ENCODE measurements at places on chromosomes 5 and 9.

DNA sequence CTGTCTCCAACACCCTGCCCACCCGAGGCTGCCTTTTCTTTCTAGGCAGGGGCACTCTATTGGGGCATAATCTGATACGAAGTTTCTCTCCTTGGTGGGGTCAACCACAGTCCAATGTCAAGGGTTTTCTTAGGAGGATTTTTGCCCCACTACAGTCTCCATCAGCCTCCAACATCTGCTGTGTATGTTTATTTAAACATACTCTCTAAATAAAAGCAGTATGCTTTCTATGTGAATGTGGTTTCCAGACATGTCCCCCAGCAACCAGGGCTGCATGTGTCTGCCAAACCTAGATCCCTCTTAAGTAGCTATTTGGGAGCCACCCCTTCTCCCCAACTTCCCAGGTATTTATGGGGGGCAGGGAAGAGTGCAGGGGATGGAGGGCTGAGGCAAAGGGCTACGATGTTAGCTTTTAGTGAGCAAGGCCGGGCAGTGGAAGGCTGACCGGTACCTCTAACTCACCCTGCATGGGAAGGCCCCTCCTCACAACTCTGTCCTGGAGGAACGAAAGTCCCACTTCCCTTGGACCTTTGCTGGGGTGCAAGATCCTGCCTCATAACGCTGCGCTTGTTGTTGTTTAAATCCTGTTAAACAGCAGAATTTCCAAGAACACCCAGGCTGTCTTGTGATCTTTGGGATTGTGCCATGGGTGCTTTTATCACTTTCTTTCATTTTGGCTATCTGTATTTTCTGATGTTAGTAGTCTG, 75.4 kb downstream of the NREP start:
- no peak for DNase-seq

DNA sequence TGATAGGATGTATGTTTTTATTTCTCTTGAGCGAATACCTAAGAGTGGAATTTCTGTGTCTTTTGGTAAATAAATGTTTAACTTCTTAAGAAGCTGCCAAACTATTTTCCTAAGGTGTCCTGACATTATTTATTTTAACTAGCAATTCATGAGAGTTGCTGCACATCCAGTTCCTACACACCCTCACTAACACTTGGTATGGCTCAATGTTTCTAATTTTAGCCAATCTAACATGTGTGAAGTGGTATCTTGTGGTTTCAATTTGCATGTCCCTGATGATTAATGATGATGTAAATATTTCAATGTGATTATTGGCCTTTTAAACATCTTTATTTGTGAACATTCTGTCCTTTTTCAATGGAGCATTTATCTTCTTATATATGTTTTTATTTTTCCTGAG, 2095.5 kb upstream of the C9orf72 start:
- DNase-seq = no peak

GRCh38 chr9:38227656-38228055, 158.6 kb upstream of the SHB start:
- no peak for DNase-seq

DNA sequence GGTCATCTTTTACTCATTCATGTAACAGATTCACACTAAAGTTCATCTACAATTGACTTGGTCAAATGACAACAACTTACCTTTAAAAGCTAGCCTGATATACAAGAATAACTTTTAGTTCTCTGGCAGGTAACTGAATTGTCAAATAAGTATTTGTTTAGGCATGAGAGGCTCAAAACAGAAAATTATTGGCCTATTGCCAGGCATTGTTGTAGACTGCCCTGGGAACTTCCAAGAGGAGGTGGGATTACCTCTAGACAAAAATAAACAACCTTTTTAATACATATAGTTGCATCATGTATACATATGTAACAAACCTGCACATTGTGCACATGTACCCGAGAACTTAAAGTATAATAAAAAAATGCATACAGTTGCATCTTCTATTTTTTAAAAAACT, 18.2 kb upstream of the SLCO4C1 start:
- DNase-seq = no peak

- no peak for DNase-seq
Measured at GRCh38 chr9:12812710-12813109, 37.9 kb downstream of the LURAP1L start.

DNA sequence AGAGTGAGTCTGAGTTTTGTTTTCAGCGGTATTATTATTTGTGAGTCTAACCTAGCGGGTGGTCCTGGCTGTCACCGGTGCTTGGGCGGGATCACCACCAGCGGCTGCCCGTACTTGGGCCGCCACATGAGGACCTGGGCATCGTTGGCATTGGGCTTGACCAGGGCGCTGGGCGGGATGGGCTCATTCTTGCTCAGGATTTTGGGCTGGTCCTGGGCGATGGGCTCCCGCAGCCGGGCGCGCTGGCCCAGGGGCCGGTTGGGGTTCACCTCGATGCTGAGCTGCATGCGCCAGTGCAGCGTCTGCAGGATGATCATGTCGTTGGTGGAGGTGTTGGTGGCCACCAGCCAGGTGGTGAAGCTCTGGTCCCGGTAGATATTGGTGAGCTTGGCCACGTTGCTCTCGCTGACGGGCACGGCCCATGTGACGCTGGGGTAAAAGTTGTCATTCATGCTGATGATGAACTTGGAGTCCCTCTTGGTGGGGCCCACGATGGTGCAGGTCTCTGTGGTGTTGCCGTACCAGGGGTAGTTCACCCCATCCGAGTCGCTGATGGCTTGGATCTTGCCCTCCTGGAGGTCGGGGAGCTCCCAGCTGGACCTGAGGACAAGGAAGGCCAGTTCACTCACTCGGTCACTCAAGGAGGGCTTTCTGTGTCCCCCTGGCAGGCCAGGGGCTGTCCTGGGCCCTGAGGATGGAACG, 15.4 kb downstream of the FAM78A start:
- DNase-seq = no peak

GRCh38 chr9:132046456-132046855, 33.2 kb downstream of the MED27 start:
- DNase-seq = no peak

DNA sequence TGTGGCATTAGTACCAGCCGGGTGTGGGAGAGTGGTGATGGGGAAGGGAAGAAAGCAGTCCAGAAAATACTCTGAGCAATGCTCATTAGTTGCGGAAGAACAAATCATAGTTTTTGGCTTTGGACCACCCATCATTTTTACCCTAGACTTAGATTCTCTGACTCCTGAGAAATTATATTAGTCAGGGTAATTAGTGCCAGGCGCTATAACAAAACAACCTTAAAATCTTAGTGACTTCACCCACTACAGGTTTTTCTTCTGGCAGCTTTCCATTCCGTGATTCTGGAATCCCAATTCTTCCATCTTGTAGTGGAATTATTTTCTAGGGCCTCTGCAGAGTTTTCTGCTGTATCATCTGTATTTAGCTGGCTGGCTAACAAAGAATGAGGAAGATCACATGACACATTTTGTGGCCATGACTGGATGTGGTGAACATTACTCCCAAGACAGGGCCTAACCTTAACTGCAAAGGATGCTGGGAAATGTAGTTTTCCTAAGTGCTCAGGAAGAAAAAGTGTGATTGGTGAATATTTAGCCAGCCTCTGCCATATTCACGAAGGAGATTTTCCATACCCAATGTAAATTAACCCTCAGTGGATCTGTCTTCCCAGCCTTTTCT, 373.0 kb upstream of the MEF2C start:
- DNase-seq = no peak

DNA sequence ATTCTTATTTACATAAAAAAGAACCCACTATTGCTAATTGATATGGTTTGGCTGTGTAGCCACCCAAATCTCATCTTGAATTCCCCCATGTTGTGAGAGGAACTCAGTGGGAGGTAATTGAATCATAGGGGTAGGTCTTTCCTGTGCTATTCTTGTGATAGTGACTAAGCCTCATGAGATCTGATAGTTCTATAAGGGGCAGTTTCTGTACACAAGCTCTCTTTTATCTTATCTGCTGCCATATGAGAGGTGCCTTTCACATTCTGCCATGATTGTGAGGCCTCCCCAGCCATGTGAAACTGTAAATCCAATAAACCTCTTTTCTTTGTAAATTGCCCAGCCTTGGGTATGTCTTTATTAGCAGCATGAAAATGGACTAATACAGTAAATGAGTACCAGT, 58.2 kb upstream of the PRR16 start:
- DNase-seq = no peak

GRCh38 chr9:40926404-40927259, 201.8 kb downstream of the FOXD4L6 start:
- no peak for DNase-seq

GRCh38 chr5:28808967-28809810, 1770.8 kb upstream of the CDH9 start:
- DNase-seq = no peak

GRCh38 chr5:180950291-180950949, 38.2 kb upstream of the BTNL3 start:
- no peak for DNase-seq

GRCh38 chr5:131965826-131966415, 20.5 kb upstream of the MEIKIN start:
- no peak for DNase-seq

GRCh38 chr5:67063791-67064190, 132.8 kb downstream of the CD180 start:
- DNase-seq = no peak

DNA sequence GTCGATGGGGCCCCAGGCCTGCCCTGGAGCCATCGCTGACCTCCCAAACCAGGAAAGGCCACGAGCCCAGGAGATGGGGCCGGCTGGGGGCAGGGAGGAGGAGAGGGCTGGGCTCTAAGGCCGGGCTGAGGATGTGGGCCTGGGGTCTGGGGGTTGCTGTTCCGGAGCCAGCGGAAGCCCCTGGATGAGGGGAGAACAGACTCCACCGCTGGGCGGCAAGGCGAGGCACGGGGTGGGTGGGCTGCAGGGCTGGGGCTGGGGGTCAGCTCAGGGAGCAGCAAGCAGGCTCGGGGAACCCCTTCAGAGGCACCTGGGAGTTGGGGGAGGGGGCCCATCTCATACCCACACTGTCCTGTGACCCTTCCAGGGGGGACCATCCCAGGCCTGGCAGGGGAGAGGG, 11.7 kb downstream of the LCN12 start:
- no peak for DNase-seq

DNA sequence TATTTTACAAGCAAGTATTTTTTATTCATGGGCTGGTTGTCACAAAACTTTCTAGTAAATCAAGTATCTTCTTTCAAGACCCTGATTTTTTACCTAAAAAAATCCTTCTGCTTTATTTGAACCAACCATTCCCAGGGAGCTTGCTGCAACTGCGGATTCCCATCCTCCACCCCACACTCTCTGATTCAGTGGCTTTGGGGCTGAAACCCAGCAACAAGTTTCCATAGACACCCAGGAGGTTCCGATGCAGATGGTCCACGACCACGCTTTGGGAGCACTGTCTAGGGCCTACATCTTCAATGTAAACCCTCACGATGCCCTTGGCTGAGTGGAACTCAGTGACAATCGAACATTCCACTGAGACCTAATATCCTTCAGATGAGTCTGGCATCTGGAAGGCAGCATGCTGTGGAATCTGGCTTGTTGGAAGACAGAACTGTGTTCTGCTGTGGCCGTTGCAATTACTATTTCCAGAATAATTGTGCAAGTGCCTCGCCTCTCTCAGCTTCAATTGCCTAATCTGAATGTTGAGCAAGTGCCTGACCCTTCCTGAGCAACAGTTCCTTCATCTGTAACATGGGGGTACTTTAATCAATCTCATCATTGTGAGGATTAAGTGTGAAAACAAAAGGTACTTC, 105.1 kb downstream of the INSYN2B start:
- no peak for DNase-seq

DNA sequence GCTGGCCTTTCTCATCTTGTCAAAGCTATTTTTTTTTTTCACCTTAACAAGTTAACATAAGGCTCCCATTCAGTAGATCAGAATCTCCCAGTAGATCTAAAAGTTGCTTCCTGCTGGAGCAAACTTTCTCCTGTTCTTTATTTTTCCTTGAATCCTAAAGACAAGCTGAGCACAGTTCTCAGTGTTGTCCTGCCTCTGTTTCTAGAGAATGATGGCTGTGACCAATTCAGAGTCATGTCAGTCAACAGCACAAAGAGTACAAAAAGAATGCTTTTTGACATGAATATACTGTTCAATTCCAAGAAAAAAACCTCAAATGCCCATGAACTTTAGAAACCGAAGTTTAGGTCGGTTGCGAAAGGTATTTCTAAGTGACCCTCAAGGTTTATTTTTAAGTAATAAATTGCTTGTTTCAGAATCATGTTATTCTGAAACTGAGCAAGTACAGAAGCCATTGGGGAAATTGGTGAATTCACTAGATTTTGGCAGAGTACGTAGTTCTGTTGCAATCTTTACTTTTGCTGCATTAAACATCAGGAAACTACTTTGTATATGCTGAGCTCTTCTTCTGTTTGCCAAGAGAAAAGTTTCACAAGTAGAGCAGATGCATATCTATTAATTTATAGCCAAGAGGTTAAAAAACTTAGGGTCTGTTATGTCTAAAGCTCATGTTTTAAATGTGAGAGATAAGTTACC, 161.7 kb upstream of the RPS23 start:
- no peak for DNase-seq

DNA sequence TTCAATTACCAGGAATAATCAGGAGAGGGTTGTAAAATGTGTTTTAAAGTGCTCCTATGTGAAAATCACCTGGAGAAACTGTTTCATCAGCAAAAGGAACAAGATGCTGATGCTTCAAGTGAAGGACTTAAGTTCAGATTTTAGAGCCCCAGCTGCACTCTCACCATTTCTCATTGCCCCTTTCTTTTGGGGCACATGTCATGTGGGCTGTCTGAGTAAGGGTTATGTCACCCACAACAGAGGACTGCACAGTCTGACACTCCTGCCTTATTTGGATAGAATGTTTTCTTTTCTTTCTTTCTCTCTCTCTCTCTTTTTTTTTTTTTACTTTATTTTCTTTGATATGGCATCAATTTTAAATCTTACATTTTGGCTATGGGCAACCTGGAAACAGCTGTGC, 204.1 kb upstream of the EFNA5 start:
- DNase-seq = no peak

DNA sequence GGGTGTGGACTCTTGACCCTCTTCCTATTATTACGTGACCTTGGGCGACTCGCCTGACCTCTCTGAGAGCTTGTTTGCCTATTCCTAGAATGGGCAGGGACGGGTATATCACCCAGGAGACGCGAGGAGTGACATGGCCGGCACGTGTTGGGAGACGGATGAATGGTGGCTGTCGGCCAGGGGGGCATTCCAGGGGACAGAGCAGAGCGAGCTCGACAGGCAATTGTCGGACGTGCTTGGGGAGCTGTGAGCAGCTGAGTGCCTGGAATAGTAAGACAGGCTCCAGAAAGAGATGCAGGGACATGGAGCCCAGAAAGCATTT, 29.3 kb upstream of the UNC5A start:
- no peak for DNase-seq

DNA sequence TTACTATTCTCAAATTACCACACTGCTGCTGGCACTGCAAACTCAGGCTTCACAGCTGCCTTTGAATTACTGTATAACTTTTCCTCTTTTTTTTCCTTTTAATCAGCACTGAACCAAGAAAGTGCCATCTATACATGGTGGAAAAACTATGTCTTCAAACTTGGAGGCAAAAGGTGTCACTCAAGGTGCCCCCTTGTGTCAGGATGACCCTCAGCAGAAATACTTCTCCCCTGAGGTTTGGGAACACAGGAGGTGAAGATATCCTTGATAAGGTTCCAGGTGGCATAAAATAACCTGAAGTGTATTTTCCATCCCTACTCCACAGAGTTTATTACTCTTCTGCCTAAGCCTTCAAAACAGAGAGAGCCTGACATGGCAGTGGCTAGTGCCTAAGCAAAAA, 14.5 kb downstream of the FRMD3 start:
- DNase-seq = no peak
